ENCODE measurements at places on chromosomes 16 and 17.
A peak's percentile ranks its signal among the peaks of the same experiment; 100 is the strongest.

- no peak for DNase-seq
These were observed 20.1 kb downstream of the YWHAE start for GRCh38 chr17:1379930-1380313.

- DNase-seq, result no peak
These were observed 31.9 kb downstream of the PDIA2 start for GRCh38 chr16:314795-315299.

GRCh38 chr17:3879591-3880417, 13.0 kb downstream of the CAMKK1 start:
- DNase-seq, result no peak

DNA sequence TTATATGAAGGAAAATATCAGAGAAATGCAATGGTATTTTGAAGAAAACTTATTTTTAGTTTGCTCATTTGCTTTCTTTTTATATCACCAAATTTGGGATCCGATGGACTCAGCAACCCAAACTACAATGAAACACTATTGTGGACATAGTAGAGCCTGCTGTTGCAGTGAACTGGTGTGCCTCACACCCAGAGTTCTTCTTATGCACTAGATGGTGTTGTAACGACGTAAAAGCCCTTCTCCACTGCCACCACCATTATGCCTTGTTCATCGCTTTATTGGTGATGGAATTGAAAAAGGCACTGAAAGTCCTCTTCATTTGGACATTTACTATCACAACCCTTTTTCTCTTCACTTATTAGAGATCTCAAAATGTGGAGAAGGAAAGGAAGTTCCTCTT, 381.3 kb downstream of the CDH8 start:
- DNase-seq, result no peak

- DNase-seq, result no peak
These were observed 3.8 kb downstream of the PLD2 start for GRCh38 chr17:4810696-4811290.

DNA sequence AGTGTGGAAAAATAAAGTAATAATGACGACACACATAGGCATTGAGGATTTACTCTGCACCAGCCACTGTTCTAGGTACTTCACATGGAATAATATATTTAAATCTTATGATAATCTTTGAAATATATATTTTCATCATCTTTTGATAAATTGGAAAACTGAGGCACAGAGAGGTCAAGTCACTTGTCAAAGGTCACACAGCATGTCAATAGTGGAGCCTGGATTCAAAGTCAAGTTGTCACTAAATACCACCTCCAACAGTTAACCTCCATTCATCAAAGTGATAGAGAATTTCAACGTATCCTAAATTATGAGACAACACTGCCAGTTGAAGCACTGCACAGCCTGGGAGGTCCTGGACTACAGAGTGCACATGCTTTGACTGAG, 121.7 kb downstream of the IRX5 start:
- DNase-seq, result no peak

- DNase-seq, result no peak
These were observed 16.7 kb downstream of the DNAJC7 start for GRCh38 chr17:42000413-42001133.

- no peak for DNase-seq
These were observed 66.5 kb upstream of the IRX3 start for GRCh38 chr16:54353097-54353496.

GRCh38 chr17:7355053-7355452, at the start of gene TMEM95:
Gene TMEM95, plus strand, starts transcription at chr17:7355156. Its CDS starts 49 bp downstream, at chr17:7355205.
- no peak for DNase-seq

DNA sequence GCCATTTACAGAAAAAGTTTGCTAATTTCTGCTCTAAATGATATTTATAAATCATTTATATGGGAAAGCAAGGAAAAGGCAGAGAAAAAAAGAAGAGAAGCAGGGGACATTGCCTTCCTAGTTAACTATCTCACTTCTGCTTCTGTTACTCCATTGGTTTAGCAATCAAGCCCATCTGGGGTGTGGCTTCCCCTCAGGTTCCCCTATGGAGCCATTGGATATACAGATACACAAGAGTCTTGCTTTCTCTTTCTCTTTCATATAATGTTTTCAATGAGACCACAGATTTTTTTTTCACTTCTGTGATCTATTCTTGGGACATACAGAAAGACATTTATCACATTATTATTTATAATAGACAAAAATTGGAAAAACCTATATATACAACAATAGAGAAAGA, 105.6 kb upstream of the TOM1L1 start:
- DNase-seq, result no peak

DNA sequence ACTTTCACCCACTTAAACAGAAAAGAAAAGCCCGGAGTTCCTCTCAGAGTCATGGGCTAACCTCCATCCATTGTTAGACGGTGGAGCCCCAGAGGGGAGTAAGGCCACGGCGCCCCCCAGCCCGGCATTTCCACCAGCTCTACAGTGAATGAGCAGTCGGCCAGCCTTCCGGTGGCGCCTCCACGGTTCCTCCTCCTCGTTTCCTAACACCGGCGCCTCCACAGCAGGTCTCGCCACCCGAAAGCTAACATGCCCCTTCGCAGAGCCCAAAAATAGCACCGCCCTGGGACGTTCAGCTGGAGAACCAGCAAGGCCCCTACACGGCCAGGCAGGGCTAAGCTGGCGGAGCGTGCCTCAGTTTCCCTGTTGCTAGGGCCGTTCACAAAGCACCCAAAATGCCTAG, 858 bp downstream of the MMD start:
- peak; percentile 16 for DNase-seq

DNA sequence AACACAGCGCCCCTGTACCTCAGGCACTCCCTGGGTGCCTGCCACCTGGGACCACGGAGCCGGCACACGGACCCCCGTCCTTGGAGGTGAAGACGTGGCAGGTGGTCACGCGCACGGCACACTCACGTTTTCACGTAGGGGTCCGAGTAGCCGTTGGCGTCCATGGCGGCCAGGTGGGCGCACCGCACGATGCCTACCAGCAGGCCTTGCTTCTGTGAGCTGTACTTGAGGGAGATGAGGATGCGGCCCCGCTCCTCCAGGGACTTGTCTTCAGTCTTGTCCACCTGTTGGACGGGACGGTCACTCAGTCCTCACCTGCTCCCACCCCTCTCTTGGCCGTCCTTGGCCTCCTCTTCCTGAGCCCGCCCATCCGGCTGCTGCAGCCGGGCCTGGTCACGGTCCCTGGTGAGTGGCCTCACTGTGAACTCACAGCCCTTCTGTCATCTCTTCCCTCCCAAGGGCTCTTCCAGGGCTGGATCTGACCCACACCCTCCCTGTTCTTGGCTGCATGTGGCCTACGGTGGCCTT, 18.8 kb downstream of the SCGB1C2 start:
- DNase-seq, result no peak

DNA sequence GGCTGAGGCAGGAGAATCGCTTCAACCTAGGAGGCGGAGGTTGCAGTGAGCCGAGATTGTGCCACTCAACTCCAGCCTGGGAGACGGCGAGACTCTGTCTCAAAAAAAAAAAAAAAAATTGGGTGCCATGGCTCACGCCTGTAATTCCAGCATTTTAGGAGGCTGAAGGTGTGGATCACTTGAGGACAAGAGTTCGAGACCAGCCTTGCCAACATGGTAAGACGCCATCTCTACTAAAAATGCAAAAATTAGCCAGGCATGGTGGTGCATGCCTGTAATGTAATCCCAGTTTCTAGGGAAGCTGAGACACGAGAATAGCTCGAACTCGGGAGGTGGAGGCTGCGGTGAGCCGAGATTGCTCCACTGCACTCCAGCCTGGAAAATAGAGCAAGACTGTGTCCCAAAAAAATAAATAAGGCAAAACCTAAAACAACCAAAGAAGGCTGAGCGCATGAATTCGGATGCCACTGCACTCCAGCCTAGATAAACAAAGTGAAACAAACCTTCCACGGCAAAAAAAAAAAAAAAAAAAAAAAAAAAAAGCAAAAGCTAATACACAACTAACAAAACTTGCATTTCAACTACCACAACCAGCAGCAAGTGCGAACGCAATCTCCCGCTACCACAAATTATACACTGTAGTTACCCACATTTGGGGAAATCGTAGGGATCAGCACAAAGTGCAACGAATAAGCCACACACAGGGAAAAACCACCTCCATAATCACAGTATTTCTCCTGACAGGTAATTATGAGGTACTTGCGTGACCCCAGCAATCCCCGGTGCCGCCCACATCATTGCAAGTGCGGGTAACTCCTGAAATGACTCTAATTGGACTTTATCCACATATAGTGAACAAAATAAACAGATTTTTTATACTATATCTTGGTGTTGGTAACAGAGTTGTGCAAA, 25.6 kb downstream of the TEX14 start:
- no peak for DNase-seq

DNA sequence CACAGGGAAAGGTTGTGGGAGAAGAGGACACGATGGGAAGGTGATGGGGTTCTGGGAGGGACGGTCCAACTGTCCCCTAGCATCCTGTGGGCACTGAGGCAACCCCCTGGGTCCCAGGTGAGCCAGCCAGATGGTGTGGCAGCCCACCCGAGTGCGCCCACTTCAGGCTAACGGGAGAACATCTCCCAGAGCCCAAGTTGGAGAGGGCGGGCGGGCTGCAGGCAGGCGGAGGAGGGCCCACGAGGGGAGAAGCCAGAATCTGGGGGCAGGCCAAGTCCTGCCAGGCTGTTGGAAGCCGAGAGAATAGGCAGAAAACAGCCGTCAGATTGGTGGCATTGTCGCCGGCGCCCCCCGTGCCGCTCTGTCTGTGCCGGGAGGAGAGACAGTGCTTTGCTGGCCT, 13.8 kb upstream of the ABCC3 start:
- no peak for DNase-seq

- no peak for DNase-seq
These were observed 47.3 kb upstream of the CPNE2 start for GRCh38 chr16:57044931-57045693.

GRCh38 chr17:51180486-51180885, 14.3 kb downstream of the NME2 start:
- no peak for DNase-seq

DNA sequence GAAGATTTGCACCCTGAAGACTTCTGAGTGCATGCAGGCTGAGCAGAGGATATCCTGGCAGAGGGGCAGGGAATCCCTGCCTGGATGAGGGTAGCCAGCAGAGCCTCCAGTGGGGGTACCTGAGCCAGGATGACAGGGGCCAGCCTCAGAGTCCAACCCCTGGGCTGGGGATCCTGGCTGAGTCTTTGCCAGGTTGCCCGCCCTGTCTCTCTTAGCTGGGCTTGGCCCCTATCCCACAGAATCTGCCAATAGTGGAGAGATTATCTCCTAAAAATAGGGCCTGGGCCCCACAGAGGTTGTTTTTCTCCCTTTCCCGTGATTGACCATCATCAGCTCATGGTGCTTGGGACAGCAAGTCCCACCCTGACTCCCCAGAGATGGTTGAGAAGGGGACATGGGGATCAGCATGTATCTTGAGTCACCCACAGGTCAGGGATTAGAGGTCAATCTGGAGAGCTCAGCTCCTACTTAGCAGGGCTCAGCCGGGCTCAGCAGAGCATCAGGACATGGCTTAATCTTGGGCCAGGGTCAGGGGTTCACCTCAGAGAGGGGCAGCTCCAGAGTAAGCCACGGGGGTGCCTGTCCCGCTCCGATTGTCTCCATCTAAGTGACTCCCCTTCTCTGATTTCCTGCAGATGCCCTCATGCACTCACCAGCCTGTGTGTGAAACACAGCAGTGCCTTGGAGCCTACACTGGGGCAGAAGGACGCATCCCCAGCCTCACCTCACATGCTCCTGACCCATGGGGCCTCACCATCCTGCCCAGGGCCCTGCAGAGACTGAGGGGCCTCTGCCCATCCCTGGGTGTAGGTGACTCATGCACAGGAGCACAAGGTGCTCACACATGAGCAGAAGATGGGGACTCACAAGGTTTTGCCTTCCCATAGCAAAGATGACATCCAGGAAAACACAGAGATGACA, 11.5 kb downstream of the CDH16 start:
- no peak for DNase-seq

DNA sequence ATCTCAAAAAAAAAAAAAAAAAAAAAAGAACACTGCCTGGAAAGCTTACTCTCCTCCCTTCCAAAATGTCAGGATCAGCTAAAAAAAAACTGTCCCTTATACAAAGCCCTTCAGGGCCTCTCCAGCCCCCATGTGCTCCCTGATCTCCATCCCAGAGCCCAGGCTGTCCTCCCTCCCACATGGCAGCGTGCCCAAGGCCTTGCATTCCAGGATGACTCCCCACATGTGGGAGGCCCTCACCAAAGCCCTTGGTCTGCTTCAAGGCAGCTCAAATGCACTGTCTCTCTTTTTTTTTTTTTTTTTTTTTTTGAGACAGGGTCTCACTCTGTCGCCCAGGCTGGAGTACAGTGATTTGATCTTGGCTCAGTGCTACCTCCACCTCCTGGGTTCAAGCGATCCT, 2.3 kb downstream of the FDXR start:
- DNase-seq, result no peak

DNA sequence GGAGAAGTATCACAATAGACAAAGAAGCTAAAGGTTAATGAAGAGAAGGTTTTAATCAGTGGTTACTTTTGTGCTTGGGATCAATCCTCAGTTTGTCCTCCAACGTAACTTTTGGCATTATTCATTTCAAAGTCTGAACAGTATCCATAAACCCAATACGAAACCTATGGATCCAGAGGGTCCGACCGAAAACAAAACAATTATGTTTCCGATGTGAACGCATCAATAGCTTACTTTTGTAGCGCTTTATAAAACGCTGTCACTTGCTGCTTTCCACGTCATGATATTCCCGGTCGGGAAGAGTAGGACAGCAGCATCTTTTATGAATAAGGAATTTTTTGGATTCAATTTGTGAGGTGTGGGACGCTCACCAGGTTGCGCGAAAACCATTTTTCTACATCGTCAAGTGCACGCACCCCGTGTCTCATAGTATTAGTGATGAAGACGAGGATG, 383.8 kb downstream of the ZFHX3 start:
- DNase-seq, result no peak

DNA sequence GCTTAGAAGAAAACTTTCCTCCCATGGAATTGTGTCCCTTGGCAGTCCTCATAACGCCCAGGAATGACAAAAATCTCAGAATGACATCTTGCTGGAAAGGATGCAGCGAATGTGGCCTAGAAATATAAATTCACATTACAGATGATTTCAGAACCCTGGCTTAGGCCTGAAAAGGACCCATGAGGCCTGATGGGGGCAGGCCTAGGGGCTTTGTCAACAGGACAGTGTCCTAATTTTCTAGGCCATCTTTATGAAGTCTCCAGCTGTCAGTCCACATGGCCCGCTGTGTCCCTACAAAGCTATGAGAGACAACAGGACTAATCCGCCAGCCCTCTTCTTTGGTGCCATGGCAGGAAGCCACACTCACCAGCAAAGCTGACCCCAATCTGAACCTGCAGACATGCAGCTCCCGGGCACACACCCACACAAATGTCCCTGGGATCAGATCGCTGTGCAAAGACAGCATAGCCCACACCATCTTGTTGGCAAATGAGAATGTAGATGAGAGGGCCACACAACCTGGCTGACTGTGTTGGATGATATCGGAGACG, 40.4 kb upstream of the DNAH17 start:
- peak; percentile 3 for DNase-seq

Data from renal cortex interstitium (tissue), 15 donors.